GM04504 (cell line): ENCODE measurements at places on chromosomes 6 and 20.
A peak's percentile ranks its signal among the peaks of the same experiment; 100 is the strongest.

DNA sequence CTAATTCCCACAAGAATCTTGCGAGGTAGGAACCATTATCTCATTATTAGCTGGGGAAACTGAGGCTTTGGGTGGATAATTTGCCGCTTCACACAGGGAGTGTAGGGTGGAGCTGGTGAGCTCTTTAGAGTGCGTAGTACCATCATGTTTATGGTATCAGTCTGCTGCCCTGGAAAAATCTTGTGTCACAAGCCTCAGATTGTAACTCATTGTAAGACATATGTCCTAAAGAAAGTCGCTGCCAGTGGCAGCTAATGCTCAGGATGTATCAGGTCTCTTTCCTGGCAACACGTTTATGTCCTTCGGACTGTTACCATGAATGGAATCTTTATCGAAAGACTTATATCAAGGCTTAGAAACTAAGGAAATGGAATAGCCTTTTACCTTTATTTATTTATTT lies 1.9 kb downstream of the ZFAND3 start:
- DNase-seq, result no peak

- DNase-seq, result no peak
Observed at GRCh38 chr20:2751878-2752566, 48.4 kb downstream of the CPXM1 start.

DNA sequence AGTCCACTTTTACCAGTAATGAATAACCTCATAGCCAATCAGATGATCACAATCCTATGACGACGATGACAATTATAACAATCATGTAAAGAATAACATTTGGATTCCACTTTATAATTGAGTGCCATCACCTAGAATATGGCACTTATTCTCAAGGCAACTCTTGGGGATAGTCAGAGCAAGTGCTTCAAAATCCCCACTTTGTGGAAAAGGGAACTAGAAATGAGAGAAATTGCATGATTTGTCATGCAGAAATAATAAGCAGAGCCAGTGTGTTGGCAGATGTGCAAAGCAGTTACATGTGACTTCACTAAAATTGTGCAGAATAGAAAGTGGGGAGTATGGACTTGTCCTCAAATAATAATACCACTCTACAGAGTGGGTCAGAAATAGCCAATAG lies 41.3 kb downstream of the FRK start:
- no peak for DNase-seq

- no peak for DNase-seq
Observed at GRCh38 chr20:25706793-25707192, 10.1 kb upstream of the ZNF337 start.

- DNase-seq, result no peak
Observed at GRCh38 chr20:2688041-2688591, 4.5 kb upstream of the EBF4 start.

DNA sequence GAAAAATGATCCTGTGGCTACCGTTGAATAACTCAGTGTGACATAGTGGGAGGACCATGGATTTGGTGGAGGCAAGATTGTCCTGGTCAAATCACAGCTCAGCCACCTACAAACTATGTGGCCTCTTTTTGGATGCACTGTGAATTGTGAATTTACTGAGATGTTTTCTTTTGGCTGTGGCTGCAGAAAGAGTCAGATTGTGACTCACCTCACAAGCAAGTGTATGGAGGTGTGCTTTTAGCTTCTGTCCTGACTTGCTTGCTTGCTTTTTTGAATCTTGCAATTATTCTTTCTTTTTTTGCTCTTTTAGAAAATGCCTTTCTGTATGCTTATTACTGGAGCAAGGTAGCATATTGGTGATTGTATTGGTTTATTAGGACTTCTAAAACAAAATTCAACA lies 122.9 kb upstream of the FOXO3 start:
- DNase-seq, result no peak

GRCh38 chr20:63961664-63962425 lies 5.6 kb upstream of the UCKL1 start:
- DNase-seq, result no peak

DNA sequence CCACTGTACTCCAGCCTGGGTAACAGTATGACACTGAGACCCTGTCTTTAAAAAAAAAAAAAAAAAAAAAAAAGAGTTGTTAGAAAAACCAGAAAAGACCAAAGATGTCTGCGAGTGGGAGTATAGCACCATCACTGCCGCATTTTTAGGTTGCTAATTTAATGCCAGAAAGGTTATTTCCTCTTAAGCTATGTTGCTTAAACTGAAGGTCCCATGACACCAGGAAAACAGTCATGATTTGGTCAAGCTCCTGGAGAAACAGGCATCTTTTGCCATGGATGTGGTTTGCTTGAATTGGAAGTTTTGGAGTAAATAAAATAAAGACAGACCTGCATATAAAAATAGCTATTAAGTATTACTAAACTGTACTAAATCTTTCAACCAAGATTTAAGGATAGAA lies 68.3 kb upstream of the TNFRSF21 start:
- no peak for DNase-seq

GRCh38 chr20:55394592-55394991 lies 610.7 kb downstream of the CBLN4 start:
- no peak for DNase-seq

DNA sequence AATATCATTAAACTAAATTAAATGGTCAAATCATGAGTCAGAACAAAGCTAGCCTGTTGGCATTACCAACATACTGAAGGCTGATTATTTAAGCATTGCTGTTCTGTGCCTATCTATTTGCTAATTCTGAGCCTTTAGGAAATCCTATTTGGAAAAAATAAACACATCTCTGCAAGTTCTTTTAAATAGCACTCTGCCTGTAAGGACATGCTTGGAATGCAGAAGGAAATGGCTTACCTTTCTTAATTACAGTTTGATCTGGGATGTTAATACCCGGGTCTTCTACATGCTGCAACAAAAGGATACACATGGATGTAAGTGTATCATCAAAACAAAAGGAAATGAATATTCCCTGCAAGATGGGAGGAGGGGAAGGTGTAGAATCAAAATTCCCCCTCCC lies 8.3 kb downstream of the TFAP2A start:
- DNase-seq, result no peak

- no peak for DNase-seq
Observed at GRCh38 chr6:17610835-17611234, 10.7 kb downstream of the FAM8A1 start.

DNA sequence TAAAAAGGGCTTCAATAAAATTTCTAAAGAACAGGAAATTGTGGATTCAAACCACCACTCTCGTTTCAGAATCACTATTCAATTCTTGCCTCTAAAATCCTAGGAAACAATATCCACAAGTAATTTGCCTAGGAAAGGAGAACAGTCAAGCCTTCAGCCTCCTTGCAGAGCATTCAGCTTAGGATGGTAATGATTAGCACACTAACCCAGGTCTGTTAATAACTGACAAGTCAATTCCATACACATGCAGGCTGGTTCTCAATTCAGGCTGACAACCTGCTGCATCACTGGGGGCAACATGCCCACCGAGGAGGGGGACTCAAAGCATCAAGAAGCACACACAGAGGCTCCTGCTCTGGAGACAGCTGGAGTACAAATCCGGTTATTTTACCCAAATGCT lies 57.6 kb downstream of the GMDS start:
- DNase-seq, result no peak

- no peak for DNase-seq
Observed at GRCh38 chr20:51065615-51066014, 42.7 kb upstream of the KCNG1 start.

DNA sequence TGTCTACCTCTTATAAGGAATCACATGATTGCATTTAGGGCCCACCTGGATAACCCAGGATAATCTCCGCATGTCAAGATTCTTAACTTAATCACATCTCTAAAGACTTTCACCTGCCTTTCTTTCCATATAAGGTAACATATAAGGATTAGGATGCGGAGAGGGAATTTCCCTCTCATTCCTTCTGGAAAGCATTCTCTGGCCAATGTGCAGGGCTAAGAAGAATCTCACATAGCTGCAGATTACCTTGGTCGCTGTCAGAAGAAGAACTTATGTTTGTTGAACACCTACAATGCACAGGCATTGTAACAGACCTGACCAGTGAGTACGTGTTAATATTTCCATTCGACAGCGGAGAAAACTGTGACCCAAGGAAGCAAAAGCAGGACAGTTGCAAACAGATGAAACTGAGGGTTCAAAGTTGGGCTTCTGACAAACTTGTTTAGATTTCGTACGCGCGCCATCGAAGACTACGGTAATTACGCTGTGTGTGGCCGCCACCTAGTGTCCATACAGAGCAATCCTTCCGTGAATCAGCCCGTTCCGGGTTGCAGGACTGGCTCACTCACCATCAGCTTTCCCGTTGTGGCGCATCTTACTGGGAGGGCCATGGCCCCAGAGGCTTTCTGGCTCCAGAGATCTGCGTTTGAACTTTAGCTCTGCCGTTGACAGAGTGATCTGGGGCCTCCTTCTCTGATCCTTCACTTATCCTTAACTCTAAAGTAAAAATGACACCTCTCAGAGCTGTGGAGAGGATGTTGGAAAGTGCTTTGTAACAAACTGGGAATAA lies 9.5 kb downstream of the C20orf202 start:
- DNase-seq, result peak; percentile 33

- DNase-seq, result no peak
Observed at GRCh38 chr20:25269833-25270170, 21.9 kb downstream of the PYGB start.

GRCh38 chr6:144856622-144857021 lies 571.5 kb downstream of the UTRN start:
- DNase-seq, result no peak

DNA sequence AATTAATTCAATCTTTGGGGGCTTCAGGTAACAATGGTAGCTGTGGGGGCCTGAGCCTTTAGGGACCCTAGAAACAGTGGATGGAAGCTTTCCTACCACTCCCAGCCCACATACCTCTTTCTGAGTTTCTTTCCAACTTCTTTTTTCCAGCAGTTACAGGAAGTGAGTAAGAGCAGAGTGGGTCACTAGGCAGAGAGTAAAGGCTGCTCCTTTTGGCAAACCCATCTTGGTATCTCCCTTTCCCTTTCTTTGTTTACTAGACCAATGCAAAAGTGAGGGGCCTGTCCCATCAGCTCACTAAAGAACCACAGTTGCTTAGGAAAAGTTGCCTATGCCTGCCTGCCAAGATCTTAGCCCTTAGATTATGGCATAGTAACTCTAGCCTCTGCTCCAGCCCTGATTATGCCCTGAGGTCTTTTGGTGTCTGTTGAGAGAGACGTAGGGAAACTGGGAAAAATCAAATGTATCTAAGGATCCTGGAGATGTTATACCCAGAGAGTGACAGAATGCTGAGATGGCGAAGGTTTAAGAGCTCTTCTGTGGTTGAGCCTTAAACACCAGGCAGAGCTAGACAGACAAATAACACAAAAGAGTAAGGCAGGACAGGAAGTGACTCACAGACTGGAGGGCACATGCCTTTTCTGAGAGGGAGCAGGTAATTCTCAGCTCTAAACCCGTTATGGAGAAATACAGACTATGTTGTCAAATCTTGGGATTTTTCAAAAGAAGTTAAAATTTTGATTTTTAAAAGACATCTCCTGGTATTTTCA lies 31.3 kb downstream of the TRMT6 start:
- DNase-seq, result no peak

- no peak for DNase-seq
Observed at GRCh38 chr6:122404444-122404843, 5.0 kb downstream of the HSF2 start.

DNA sequence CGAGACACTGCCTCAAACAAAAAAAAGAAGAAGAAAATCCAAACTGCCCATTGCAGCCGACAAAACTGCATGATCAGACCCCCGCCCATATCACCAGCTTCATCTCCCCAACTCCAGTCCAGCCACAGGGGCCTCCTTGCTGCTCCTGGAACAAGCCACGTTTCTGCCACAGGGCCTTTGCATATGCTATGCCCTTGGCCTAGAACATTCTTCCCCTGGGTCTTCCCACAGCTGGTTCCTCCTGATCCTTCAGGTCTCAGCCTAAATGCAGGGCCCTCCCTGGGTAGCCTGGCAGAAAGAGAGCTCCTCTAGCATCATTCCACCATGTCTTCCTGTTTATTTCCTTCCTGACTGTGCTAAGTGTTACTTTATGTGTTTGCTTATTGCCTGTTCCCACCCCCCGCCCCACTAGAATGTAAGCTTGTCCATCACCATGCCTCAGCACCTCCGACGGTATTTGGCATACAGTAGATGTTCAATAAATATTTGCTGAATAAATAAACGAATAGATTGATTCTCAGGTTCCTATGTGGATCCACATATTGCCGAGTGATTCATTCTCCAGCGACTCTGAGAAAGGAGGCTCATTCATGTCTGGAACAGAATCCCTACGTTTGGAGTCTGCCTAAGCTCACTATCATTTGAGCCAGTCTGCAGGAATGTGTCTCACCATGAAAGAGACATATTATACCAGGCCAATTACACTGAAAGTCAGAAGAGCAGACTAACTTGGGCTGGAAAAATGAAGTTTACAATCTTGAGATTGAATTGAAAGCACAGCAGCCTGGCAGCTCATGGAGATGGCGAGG lies 56.1 kb downstream of the NFATC2 start:
- DNase-seq, result no peak

DNA sequence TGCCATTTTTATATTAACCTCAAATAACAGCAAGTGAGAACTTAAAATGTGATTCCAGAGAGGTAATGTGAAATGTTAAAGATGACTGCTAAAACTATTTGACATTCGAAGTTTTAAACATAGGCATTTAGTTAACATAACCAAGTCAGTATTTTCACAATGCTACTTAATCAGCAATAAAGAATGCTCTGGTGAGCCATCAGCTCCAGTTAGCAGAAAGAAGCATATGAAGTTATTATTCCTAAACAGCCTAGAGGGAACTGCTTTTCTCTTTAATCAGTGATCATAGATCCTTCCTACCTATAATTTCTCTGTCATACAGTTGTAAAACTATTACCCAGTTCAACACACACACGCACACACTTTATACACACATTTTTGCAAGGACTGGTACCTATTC lies 60.1 kb downstream of the MMS22L start:
- no peak for DNase-seq

DNA sequence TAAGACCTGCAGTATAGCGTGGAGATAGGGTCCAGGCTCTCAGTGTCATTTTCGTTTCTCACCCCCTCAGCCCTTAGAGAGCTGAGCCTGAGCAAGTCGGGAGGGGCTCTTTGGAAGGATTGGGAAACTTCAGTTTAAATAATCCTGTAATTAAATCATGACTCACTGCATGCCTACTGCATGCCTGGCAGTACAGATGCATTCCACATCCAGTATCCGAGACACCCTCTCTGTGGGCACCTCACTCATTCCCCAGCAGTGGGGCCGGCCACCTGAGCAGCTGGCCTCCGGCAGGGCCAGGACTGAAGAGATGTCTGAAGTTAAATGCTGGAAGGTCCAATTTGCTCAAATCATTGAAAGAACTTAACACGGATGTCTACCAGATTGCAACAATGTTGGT lies 316.6 kb downstream of the THBS2 start:
- DNase-seq, result no peak

DNA sequence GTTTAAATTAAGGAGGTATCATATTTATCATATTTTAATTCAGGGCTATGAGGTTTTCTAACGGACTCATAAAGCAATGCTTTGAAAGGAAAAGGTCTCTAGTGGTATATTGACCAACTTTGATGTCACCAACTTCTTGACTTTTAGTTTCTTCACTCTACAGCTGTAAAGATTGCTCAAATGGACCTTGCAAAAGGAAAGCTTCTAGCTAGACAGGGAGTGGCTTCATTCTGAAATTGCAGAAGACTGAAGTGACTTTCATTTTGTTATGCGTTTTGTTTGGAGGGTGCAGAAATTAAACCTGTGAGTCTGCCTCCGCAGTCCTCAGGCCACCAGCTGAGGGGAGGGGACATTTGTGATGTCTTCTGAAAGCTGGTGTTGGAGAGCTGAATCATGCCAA lies 95.7 kb downstream of the SLC24A3 start:
- no peak for DNase-seq

- DNase-seq, result no peak
Observed at GRCh38 chr20:19970256-19970765, 46.9 kb upstream of the NAA20 start.

GRCh38 chr20:33604084-33604990 lies 57.8 kb upstream of the C20orf144 start:
- peak; percentile 25 for DNase-seq
